ENCODE measurements at places on chromosomes 1 and 21.
A peak's percentile ranks its signal among the peaks of the same experiment; 100 is the strongest.

- DNase-seq, result peak; percentile 73
These were observed 539 bp downstream of the ATP8B2 start for GRCh38 chr1:154325583-154326545.

DNA sequence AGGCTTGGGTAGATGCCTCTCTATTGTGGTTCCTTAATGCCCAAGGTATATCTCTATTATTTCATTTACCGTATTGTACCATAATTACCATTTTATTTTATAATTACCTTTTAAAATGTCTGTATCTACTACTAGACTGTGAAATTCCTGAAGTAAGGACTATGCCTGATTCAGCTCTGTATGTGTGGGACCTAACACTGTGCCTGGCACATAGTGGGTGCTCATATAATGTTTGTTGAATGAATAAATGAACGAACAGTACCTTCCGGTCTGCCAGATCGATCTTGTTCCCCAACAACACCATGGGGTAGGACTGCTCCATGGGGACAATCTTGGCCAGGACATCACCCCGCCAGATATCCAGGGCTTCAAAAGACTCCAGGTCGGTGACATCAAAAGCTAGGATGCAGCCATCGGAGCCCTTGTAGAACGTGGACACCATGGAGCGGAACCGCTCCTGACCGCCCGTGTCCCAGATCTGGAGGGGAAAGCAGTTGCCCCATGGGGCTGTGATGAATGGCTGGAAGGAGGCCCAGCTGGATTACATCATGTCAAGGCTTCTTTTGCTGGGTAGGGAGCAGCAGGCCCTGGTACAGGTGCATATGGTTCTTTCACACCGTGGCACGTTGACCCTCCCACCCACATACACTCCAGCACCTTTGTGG lies 10.8 kb downstream of the RAB7B start:
- DNase-seq, result no peak

GRCh38 chr1:111967067-111967690 lies 22.3 kb downstream of the KCND3 start:
- no peak for DNase-seq

DNA sequence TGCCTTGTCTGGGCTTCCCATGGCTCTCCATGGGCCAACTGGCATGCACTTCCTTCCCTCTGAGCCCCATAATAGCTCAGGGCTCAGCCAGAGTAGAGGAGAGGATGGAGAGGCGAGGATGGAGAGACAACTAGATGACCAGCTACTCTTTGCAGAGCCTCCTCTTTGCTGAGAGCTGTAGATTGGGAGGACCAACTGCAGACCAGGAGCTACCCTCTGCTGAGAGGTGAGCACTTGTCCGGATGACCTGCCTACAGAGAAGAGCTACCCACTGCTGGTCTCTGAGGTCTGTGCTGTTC lies 58.0 kb upstream of the ETV3 start:
- DNase-seq, result no peak

- no peak for DNase-seq
These were observed 37.6 kb downstream of the TFF3 start for GRCh38 chr21:42277593-42277992.

GRCh38 chr1:112579801-112580510 lies 39.0 kb downstream of the ST7L start:
- no peak for DNase-seq

GRCh38 chr1:201504799-201505502 lies 2.0 kb downstream of the CSRP1 start:
- no peak for DNase-seq

- DNase-seq, result no peak
These were observed 88.3 kb upstream of the SELENON start for GRCh38 chr1:25711555-25712298.

- no peak for DNase-seq
These were observed 39.1 kb upstream of the SLC19A1 start for GRCh38 chr21:45581322-45581712.

GRCh38 chr1:33682371-33682770 lies 181.5 kb upstream of the HMGB4 start:
- DNase-seq, result no peak

GRCh38 chr1:27609618-27610240 lies 5.8 kb upstream of the AHDC1 start:
- DNase-seq, result no peak

GRCh38 chr1:27144920-27145661 lies 9.8 kb downstream of the SLC9A1 start:
- DNase-seq, result no peak

GRCh38 chr1:198908995-198909394 lies 270.2 kb downstream of the PTPRC start:
- DNase-seq, result no peak

GRCh38 chr1:59552007-59552406 lies 255.1 kb downstream of the FGGY start:
- no peak for DNase-seq

- no peak for DNase-seq
These were observed 21.8 kb upstream of the COL18A1 start for GRCh38 chr21:45383111-45383614.

DNA sequence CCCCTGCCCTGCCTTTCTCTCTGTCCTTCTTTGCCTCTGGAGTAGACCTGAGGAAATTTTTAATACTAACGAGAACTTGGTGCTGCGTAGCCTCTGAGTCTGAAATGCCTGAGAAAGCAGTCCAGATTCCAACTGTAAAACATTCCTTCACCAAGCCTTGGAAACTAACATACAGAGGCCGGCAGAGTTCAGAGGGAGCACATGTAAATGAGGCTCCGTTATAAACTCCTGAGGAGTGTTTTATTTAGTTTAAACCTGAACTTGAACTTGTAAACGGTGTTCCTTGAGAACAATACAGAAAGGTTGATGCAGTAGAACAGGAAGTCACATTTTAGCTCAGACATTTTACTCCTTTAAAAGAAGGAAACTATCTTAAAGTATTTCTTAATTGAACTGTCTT lies 280.7 kb downstream of the TM2D1 start:
- no peak for DNase-seq

GRCh38 chr1:248816042-248816851 lies 9.5 kb downstream of the SH3BP5L start:
- no peak for DNase-seq

Measured in HCT116 (cell line).